ENCODE measurements at places on chromosomes 2 and 18.
A peak's percentile ranks its signal among the peaks of the same experiment; 100 is the strongest.

GRCh38 chr2:207235621-207236020 is 69.9 kb upstream of the KLF7 start:
- no peak for DNase-seq

DNA sequence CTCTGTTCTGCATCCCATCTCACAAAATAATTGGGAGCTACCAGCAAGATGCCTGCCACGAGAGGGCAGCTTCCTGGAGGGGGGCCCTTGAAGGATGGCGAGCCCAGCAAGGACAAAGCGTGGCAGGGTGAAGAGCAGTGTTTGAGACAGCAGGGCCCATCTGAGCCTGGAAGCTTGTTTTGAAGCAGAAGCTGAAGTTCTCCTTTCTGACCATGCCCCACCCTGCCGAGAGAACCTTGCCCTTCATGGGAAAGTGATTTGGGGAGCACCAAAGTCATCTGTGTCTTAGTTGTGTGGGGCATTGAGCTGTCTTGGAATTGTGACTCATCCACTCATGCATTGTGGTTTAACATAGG is 216.3 kb downstream of the BCL11A start:
- no peak for DNase-seq

GRCh38 chr18:42412896-42413295 is 457.9 kb downstream of the PIK3C3 start:
- DNase-seq = no peak

DNA sequence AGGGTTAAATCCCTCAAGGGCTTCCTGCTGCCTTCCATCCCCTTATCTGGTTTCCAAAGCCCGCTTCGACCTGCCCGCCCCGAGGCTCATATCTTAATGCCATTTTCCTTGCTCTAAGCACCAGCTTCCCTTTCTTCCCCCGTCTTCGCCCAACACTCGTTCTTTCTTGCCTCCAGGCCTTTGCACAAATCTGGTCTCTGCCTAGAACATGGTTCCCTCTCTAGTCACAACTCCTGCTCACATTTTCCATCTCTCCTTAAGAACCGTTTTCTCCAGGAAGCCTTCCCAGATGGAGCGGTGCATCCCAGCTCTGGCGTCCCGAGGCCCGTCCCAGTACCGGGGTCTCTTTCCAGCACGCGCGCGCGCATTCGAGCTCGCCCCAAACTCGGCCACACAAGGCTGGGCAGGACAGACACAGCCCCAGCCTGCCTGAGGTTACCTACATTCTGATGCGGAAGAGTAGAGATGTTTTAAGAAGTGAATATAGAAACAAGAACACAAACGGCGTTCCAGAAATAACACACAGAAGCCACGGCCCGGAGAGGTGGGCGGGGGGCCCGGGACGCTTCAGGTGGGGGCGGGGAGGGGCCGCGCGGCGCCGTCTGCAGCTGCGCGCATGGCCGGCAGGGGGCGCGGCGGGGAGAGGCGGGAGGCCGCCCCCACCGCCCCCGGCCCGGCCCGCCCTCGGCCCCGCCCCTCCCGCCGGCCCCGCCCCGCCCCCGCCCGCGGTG is at the start of gene DGKD:
Gene DGKD, plus strand, starts transcription at position 726 of the 731 bp plus-strand sequence. CDS start 25 bp downstream, outside the sequence.
- DNase-seq = peak; percentile 30

DNA sequence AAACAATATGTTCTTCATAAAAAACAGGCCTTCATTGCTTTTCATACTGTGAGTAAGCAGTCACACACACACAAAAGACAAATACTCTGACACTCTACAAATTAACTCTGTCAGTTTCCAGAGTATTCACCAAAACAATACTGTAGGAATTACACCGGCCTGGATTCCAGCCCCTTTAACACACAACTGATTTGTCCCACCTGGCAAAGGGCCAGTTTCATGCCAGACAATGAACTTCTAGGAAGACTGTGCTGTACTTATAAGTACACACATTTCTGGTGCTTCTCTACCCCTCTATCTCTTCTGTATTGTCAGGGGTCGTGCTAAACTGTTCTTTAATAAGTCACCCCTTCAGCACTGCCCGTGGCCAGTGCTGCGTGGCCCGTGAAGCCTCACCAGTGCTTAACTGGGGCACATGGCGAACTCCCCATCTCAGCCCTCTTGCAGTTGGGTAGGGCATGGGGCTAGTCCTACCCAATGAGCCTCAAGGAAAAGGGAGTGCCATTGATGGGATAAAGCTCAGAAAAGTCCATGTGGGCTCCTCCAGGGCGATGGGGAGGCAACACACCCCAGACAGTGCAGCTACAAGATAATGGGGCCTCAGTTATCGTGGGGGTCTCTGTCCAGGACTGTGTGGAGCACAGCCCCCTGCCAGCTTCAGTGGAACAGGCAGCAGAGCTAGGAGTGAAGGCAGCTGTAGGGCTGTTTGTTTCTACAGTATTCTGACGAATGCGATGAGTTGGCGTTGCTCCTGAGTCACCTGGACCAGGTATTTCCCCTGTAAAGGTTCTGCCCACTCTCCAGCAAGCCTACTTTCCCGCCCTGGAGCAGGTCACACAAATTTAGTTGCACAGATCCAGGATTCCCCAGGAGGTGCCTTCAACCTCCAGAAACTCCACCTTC is 99.0 kb downstream of the SP3 start:
- DNase-seq = no peak

DNA sequence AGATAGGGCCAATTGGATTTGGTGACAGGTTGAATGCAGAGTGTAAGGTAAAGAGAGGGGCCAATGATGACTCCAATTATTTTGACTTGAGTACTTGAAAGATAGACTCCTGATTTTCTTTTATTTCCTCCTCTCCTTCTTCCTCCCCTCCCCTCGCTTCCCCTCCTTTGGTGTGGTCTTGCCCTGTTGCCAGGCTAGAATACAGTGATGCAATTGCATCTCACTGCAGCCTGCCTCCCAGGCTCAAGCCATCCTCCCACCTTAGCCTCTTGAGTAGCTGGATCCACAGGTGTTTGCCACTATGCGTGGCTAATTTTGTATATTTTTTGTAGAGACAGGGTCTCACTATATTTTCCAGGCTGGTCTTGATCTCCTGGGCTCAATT is 2.3 kb downstream of the DGUOK start:
- no peak for DNase-seq

Data from tibial nerve (tissue), 4 donors.